ENCODE measurements at places on chromosomes 4 and X.

DNA sequence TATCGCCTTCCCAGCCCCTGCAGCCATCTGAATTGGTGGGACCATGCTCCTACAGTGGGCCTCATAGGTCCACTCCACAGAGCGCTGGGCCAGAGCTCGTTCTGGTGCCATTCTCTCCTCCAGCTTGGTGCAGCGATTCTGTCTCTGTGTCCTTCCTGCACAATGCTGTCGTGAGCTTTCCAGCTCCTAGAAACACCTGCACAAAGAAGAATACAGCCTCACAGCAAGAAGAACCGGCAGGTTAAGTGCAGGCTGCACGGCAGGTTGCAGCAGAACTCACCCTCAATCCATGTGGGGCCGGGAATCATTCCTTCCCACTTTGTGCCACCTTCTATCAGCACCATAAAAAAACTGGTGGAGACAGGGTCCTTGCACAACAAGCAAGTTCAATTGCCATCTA, 101.2 kb upstream of the ENPP6 start:
- no peak for DNase-seq

GRCh38 chr4:123554801-123555232, 158.2 kb downstream of the SPRY1 start:
- DNase-seq: no peak

DNA sequence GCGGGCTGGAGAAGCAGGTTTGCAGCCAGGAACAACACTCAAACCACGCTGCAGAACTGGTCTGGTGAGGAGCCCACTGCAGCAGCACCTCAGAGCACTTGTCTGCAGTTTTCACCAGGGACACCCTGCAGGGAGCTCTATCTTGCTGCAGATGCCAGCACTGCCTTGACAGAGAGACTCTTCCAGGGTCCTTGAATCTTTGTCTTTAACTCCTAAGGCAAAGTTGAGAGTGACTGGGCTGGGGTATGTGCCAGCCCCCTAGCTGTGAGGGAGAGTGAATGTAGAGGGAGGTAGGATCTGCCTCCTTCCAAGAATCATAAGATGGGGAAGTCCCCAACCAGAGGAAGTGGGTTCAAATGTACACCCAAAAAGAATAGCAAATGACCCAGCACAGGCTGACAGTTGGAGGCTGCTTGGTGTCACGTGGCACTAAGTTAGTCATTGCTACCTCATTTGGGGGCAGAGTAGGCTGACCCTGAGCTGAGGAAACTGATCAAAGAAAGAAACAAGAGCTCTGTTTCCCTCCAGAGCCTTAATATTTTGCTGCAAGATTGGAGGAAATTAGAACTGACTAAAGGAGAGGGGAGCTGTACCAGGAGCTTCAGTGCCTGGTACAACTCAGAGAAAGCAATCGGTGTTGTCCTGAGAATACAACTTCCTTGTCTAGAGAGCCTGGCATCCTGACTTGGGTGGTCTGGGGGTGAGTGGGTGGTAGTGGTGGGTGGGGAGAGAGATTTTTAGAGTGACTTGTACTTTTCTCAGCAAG, 28.2 kb upstream of the HUWE1 start:
- peak; percentile 30 for DNase-seq

GRCh38 chr4:23774909-23775308, 114.9 kb downstream of the PPARGC1A start:
- DNase-seq: no peak

GRCh38 chr4:153428941-153429475, 37.2 kb upstream of the TMEM131L start:
- no peak for DNase-seq
